Fibroblast of skin of right biceps (primary cell): ENCODE measurements at places on chromosomes 1 and 21.

GRCh38 chr1:180785291-180785690 lies 127.4 kb upstream of the KIAA1614 start:
- peak; percentile 44 for DNase-seq

- DNase-seq = no peak
Observed at GRCh38 chr1:50098591-50099021, 10.1 kb upstream of the ELAVL4 start.

DNA sequence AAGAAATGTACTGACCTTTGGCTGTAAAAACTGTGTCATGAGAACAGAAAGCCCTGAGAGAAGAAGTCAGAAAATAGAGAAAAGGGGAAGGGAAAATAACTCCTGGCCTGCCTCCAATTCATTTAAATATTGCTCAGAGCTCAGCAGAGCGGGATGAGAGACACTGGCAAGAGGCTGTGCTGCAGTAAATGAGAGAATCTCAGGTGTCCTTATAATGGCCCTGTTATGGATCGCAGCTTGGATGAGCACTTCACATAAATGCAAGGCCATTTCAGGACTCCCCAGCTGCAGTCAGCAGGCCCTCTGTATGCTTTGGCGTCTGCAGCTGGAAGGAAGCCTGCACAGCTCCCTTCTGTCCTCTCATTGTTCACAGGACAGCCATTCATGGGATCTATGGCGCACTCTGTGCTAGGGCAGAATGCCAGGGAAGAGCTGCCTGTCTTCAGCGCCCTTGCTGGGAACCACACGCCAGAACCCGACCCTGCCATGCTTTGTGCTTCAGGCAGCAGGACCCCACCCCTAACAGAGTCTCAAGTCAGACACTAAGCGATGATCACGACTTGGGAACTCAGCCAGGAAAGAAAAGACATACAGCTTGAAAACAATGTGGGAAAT lies 20.7 kb upstream of the ABCB10 start:
- peak; percentile 20 for DNase-seq

- no peak for DNase-seq
Observed at GRCh38 chr1:214540324-214540723, 11.1 kb downstream of the PTPN14 start.

DNA sequence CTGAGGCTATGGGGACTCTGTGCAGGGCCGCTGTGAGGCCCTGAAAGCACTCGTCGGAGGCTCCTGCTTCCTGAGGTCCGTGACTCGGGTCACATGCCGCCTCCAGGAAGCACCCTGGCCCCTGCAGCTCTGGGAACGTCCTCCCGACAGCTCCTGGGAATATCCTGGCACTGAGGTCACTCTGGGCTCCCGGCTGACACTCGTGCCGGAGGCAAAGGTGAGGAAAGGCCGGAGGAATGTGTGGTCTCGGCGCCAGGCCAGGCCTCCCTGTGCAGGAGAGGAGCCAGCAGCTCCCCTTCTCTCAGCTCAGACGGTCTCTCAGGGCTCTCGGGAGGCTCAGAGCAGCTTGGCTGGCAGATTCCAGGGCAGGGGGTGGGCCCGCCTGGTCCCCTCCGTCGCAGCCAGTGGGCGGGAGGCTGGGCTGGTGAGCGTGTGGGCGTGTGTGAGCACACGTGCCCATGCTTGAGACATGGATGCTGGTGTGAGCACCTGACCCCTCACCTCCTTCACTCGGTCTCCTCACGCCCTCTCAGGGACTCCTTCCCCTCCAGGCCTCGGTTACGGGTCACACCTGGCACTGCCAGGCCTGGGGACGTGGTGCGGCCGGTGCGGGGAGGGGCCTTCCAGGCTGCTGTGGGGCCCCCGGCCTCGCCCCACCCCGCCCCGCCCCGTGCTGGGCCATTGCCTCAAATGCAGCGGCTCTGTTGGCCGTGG lies 5.5 kb upstream of the RNF223 start:
- DNase-seq = peak; percentile 91

- DNase-seq = peak; percentile 16
Observed at GRCh38 chr1:154760469-154760933, 109.6 kb downstream of the KCNN3 start.

GRCh38 chr21:15659753-15660422 lies 69.9 kb upstream of the USP25 start:
- no peak for DNase-seq

- DNase-seq = peak; percentile 11
Observed at GRCh38 chr1:179995576-179995975, 41.0 kb downstream of the CEP350 start.

GRCh38 chr1:204579681-204580080 lies 63.5 kb downstream of the MDM4 start:
- DNase-seq = no peak

DNA sequence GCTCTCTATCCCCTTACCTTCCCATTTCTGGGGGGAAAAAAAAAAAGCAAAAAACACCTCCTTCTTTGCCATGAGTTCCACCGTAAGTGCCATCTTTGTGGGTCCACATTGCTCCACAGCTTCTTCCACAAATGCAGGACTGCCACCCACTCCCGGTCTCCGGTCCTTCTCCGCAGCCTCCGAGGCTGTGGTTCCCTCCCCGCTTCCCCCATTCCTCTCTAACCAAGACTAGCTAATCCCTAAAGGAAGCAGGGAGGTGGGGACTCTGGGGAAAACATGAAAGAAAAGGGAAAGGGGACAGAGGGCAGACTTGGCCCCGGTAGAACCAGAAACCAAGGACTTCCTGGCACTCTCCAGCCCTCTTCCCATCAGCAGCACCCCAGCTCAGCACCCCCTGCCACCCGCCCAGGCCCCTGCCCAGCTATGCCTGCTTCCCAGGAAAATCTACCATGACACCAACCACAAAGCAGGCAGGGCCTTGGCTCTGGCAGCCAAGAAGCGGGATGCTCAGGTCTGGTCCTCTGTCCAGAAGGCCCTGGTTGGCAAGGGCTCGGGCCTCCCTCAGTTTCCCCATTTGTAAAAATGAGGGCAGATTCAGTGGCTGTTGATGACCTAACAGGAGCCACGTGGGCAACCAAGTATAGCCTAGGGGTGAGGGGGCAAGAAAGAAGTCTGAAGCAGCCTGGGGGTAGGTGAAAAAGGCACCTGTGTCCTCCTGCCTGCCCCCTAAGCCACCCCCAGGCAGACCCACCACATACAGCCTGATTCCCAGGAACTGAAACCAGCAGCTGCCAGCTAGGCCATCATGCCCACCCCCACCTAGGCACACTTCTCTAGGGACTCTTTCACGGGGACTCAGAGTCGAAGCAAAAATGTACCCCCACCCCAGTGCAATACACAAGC lies 2.5 kb downstream of the EPHA2 start:
- no peak for DNase-seq

- DNase-seq = no peak
Observed at GRCh38 chr1:33176362-33176850, 5.4 kb downstream of the TRIM62 start.

DNA sequence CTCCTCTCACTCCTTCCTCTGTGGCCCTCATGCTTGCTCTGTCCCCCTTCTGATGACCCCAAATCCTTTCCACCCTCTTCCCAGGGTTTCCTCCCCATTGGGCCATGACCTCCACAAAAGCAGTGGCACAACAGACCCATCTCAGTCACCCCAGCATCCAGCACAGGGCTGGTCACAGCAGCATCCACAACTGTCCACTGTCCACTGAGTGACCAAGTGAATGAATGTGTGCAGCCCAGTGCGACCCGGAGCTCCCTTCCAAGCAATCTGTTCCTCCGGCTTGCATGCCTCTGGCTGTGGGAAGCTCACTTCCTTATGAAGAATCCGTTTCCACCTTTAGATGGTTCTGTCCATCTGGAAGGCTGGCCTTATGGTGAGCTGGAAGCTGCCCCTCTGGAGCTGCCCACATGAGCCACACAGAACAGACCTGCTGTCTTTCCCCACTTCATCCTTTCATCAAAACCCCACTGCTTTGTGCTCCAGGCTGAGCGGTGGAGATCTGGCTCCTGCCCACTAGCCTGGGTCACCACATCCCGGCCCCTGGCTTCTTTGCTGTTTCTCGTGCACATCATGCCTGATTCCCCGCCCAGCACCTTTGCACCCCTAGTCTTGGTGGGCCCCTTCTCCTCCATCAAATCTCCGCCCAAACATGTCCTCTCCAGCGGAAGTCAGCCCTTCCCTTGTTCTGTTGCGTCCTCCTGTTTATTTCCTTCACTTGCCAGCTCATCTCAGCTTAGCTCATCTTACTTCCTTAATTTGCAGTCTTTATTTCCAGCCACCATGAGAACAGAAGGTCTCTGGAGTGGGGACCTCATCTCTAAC lies 56.4 kb downstream of the EDN2 start:
- DNase-seq = no peak

DNA sequence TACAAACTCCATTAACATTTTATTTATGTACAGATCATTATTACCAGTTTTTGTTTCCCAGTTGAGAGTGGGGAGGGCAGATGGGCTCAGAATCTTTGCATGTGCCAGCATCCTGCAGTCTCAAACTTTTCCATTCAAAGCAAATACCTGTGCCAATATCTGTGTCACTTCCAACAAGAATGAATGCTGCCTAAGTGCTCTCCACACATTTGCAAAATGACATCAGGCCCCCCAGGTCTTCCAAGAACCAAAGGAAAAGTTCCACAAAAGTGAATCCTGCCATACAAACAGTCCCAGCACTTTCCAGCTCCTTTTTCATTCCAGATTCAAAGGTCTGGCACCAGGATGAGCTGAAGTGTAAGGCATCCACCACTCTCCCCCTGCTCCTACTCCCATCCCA lies 1.7 kb upstream of the TIE1 start:
- DNase-seq = no peak

DNA sequence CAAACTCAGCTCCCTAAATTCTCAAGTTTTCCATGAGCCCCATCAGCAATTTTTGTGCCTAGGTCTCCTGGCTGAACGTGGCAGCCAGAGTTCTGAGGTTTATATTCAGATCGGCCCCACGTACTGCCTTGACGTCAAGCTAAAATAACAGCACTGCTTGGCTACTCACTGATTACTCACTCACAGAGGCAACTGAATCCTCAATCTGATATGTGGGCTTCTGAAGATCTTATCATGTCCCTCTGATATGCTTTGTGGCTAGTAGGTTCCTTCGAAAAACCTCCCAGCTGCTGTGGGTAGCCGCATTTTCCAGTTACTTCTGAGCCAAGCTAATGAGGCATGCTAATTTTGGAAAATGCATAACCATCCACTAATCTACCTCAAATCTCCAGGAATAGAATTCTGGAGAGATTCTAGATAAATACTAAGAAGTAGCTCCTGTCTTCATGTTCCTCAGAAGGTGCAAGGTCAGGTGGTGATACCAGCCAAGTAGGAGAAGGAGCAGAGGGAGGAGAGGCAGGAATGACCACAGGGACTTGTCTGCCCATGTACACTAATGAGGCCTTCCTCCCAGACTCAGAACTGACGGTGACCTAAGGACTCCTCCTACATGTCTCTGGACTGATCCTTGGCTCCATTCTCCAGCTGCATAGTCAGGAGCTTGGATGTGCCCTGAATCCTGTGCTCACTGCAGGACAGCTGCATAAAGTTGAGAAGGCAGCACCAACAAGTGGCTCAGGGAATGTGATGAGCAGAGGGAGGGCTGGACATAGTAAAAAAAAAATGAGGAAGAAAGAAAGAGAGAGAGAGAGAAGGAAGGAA lies 263.7 kb downstream of the TNR start:
- peak; percentile 33 for DNase-seq

GRCh38 chr21:34599534-34600101 lies 15.3 kb downstream of the RCAN1 start:
- no peak for DNase-seq

- DNase-seq = peak; percentile 97
Observed at GRCh38 chr1:234621657-234622335, 11.8 kb upstream of the IRF2BP2 start.
